ENCODE measurements at places on chromosomes 1 and 21.

DNA sequence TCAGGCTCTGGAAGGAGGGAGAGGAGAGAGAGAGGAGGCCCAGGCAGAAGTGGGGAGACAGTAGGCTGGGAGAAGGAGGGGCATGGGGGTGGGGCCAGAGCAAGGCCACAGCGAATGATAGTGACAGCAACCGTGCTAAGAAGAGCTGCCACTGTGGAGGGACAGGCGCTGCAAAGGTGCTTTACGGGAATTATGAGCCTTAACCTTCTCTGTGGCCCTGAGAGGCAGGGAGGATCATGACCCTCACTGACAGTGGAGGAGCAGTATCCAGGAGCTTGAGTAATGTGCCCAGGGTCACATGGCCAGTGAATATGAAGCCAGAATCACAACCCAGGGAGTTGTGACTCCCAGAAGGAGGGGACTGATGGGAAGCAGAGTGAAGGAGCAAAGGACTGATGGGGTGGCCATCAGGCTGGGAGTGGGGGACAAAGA, 53.4 kb upstream of the RPL11 start:
- DNase-seq, result no peak

DNA sequence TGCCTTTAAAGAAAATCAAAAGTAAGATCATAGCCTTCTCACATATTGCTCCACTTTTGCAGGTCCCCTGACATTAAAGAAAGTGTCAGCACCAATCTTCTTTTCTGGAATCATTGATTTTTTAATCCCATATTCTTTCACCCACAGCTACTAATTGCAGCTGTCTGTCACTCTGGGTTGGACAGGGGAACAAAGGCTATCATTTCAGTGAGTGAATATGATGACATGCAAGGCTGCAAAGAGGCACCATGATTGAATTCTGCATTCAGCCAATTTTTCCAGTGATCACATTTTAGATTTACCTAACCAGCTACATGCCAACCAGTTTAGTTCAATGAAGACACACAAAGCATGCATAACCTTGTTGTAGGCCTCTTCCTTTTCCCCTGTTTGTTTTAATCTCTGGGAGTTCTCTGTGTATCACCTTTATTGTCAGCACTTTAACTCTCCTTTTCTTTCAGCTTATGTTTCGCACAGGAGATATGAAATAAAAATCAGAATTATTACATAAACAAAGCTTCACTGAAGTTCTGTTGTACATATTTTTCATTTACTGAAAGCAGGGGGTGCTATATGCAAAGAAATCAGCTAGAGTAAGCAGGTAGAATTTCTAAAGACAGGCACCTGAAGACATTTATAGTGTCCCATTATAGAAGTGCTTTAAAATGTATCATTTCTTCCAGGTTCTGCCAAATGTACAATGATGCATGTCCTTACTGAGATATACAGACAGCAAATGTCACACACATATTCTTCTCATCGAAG, 584.8 kb downstream of the PLA2G4A start:
- no peak for DNase-seq

DNA sequence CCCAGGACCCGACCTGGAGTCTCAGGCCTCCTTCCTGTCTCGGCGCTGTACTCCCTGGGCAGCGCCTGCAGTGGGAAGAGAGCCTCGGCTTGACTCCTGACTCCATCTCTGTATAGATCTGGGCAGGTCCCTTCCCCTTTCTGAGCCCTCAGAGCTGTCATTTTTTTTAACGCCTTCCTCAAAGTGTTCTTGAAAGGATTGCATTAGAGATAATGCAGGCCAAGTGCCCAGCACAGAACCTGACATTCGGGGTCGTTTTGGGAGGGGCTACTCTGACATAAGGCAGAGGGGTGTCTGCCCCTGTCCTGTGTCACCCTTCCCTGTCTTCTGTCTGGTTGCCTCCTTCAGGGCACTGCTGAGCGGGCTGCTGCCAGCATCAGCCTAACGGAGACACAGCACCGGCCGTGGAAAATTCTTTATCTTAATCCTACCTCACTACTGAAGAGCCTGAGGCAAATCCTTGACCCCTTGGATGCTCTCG, 271.6 kb downstream of the TRABD2B start:
- DNase-seq, result no peak

DNA sequence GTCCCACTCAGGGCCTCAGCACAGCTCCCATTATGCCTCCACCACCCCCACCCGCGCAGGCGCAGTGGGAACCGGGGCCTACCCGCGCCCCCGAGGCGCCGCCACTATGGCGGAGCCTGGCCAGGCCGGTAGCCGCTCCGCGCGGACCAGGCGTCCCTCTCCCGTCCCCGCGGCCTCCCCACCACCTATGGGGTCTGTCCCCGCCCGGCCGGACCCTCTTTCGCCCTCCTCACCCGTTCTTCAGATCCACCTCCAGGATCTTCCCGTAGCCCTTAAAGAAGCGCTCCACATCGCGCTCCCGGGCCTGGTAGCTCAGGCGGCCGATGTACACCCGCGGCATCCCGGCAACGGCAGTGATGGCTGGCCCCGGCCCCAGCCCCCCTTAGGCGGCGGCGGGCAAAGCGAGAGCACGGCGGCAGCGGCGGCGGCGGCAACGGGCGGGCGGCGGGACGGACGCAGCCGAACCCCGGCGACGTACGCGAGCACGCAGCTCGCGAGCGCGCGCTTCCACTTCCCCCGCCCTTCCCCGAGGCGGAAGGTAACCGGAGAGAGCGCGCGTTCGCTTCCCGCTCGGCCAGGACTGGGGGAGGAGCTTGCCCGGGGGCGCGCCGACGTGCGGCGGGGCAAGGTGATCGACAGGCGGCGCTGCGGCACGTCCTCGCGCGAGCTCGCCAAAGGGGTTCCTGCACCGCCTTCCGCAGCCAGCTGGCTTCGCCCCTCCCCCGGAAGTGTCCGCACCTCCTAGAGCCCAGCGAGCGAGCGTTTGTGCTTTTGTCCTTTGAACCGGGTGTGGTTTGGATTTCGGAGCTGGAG, at the start of gene SRSF4:
TSS of gene SRSF4 (minus strand) at position 488 of the 813 bp plus-strand sequence. CDS start at position 340, 148 bp downstream.
- DNase-seq, result peak; percentile 97

DNA sequence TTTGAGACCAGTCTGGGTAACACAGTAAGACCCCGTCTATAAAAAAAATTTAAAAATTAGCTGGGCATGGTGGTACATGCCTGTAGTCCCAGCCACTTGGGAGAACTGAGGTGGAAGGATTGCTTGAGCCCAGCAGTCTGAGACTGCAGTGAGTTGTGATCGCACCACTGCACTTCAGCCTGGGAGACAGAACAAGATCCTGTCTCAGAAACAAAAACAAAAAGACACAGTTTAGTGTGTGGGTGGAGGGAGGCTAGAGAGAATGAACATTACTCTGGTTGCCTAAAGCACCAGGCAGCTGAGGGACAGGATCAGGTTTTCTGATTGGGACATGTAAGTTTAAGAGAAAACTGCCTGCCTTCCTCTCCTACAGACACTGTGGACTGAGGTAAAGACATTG, 42.3 kb downstream of the VAMP4 start:
- no peak for DNase-seq

GRCh38 chr1:83559129-83559840, 439.6 kb downstream of the TTLL7 start:
- DNase-seq, result no peak

- peak; percentile 89 for DNase-seq
Measured at GRCh38 chr1:40373323-40374283, at the start of gene SMAP2. Gene SMAP2, plus strand, starts transcription at chr1:40373727. Its CDS starts 394 bp downstream, at chr1:40374121.

- no peak for DNase-seq
Measured at GRCh38 chr1:18746981-18747380, 112.5 kb downstream of the TAS1R2 start.

DNA sequence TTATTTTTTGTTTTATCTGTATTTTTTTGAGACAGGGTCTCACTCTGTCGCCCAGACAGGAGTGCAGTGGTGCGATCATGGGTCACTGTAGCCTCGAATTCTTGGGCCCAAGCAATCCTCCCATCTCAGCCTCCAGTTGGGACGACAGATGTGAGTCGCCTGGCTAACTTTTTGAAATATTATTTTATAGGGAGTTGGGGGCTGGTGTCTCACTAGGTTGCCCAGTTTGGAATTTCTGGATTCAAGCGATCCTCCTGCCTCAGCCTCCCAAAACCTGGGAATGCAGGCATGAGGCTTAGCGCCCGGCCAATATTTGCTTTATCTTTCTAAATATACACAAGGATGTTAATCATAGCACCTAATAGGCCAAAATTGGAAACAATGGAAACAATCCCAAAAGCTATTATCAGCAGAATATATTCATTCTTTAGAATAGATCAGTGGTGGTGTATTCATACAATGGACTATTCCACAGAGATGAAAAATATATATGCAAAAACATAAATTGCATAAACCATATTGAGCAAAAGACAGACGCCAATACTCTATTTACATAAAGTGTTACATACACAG, 55.9 kb downstream of the DAP3 start:
- no peak for DNase-seq

DNA sequence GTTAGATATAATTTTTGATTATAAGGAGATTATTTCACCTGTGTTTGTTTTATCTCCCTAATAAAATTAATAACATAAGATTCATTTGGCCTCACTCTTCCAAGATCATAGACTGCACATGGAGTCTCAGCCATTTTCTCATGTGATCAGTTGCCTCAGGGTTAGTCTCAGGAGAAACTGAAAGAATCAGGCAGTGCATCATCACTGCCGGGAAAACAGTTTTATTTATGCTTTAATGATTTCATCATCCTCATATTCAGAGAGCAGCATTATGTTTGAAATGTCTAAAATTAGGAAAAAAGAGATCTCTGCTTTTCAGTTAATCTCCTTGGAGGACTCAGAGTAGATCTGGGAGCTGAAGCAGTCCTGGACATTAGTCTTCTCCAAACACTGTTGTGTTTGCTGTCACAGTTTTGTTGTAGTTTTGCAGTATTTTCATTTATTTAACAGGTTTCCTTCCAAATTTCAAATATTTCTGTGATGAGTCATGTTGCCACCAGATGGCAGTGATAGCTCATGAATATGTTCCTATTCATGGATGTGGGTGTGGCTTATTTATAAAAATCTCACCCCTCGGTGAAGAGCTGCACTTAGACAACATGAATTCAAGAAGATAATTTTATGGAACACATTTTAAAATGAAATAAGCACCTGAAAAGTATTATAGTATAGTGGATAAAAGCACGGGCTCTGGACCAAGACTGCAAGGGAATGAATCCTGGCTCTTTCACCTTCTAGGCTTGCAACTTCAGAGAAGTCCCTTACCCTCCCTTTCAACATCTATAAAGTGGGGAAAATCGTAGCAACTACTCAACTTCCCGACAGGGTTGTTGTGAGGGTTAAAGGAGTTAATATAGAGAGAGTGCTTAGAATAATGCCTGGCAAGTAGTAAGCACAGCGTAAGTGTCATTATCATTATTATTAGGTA, 31.2 kb downstream of the CHD1L start:
- DNase-seq, result peak; percentile 7

DNA sequence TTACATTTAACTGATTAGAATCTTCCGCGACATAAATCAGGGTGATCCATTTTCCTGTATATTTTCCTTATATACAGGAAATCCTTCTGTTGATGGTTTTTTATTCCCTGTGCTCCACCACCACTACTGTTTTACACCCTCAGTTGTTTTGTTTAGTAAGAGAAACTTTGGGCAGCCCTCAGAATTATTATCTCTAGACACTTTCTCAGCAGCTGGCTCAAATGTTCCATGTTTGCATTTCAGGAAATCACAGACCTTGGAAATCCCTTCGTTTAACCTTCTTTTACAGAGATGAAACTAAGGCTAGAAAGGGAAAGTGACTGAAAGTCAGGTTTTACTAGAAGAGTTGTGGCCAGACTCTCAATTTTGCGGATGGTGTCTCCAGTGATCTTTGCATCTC, 15.2 kb downstream of the ZNF697 start:
- no peak for DNase-seq

- no peak for DNase-seq
Measured at GRCh38 chr1:207007352-207008033, 25.1 kb downstream of the C1orf116 start.

DNA sequence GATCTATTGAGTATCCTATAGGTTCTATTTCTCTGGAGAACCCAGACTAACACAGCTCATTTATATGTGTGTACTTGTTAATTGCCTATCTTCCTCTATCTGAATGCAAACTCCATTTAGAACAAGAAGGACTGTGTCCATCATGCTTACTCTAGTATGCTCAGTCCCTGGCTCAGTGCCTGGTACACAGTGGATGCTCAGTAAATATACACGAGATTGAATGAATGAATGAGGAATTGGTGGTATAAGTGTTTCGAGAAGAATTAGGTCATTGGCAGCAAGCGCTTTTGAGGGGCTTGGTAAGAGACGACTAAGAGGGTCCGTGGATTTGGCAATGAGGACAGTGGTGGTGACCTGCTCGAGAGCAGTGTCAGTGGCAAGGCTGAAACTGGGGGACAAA, 112.5 kb downstream of the CSMD2 start:
- no peak for DNase-seq

DNA sequence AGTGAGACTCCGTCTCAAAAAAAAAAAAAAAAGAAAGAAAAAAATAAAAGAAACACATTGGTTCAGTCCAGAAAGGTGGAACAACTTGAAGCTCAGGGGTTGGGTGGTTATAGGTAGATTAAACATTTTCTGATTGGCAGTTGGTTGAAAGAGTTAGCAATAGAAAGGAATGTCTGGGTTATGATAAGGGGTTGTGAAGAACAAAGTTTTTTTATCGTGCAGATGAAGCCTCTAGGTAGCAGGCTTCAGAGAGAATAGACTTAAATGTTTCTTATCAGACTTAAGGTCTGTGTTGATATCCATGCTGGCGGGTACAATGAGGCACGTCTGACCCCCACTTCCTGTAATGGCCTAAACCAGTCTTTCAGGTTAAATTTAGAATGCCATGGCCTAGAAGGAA, 45.0 kb upstream of the PDE9A start:
- no peak for DNase-seq

- DNase-seq, result no peak
Measured at GRCh38 chr1:245842106-245842505, 665.0 kb downstream of the SMYD3 start.

GRCh38 chr1:74995821-74996220, 138.4 kb upstream of the LHX8 start:
- no peak for DNase-seq

DNA sequence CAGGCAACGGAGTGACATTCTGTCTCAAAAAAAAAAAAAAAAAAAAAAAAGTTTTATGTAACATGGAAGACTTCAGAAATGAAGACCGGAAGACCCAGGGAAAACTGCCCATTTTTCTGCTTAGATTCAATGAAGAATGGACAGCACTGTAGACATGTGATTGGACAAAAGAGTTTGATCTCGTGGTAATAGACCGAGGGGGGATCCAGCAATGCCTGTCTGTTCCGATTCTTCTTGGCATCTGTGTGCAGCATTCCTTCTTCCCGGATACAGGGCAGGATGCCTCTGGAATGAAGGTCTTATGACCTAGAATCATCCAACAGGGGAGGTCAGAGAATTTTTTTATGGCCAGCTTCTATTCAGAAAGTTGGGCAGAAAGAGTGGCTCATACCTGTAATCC, 5.6 kb upstream of the LYST start:
- no peak for DNase-seq

Measured in effector CD4-positive, alpha-beta T cell (primary cell).